CD8-positive, alpha-beta T cell (primary cell): ENCODE measurements at places on chromosomes 2 and 18.

- DNase-seq: no peak
Observed at GRCh38 chr2:27773959-27774358, 2.4 kb downstream of the MRPL33 start.

- DNase-seq: no peak
Observed at GRCh38 chr18:72339976-72340375, 204.2 kb downstream of the CBLN2 start.

- DNase-seq: no peak
Observed at GRCh38 chr2:149527998-149528755, 59.4 kb downstream of the MMADHC start.

DNA sequence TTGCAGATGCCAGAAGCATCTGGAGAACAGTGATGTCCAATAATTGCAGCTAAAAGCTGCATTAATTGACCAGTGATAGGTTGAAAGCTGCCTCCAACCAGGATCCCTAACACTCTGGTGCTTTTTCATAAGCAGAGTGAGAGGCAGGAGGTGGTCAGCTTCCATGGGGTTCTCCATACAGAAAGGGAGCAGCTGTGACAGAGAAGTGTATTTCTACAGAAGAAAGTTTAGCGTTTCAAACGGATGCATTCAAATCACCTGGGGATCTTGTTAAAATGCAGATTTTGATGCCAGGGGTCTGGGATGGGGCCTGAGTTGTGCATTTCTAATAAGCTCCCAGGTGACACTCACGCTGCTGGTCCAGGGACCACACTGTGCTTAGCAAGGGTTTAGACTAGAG is 216.5 kb upstream of the NRP2 start:
- DNase-seq: no peak

DNA sequence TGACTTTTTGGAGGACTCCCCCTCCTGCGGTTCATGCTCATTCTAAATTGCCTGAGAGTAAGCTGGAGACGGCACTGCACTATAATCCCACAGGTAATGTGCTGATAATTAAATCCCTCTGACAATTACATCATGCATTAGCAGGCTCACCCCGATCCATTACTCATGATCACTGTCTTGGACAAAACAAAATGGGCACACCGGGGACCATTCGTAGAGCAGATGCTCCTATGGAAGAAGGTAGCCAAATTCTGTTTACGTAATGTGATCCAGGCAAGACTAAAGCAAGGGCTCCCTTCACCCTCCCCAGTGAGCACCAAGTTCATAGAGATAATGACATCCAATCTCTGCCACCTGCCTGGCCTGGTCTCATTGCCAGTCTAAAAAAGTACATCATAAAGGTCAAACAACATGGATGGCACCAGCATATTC is 657.1 kb upstream of the SOX11 start:
- DNase-seq: no peak

DNA sequence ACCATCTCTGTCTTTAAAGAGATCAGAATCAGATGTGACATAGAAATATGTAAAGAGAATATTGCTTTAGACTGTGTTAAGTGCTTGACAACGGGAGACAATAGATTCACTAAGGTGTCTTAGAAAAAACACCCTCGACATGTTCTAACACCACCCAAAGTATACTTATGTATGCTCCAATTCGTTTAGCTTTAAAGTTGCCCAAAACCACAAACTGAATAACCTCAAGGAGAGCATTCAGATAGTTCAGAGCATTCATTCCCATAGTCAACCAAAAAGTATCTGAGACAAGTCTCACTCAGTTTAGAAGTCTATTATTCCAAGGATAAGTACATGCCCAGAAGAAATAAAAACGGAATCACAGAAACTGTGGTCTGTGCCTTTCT is 96.4 kb downstream of the KYNU start:
- no peak for DNase-seq

DNA sequence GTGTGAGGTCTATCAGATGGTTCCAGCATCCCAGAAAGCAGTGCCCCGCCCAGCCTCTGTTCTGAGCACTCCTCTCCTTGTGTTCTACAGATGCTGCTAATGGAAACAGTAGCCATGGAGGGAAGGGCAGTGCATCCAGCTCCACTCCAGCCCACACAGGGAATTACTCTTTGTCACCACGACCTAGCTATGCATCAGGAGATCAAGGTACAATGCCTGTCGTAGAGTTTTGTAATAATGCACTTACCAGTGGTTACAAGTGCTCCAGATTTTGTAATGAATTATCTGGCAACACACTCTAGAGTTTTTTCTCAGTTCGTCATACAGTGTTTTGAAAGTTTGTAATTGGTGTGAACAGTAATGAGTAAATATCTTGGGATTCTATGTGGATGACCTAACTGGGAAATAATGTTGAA is 161.1 kb downstream of the ESCO1 start:
- DNase-seq: no peak

GRCh38 chr18:8478166-8478967 is 130.9 kb upstream of the RAB12 start:
- peak; percentile 5 for DNase-seq

DNA sequence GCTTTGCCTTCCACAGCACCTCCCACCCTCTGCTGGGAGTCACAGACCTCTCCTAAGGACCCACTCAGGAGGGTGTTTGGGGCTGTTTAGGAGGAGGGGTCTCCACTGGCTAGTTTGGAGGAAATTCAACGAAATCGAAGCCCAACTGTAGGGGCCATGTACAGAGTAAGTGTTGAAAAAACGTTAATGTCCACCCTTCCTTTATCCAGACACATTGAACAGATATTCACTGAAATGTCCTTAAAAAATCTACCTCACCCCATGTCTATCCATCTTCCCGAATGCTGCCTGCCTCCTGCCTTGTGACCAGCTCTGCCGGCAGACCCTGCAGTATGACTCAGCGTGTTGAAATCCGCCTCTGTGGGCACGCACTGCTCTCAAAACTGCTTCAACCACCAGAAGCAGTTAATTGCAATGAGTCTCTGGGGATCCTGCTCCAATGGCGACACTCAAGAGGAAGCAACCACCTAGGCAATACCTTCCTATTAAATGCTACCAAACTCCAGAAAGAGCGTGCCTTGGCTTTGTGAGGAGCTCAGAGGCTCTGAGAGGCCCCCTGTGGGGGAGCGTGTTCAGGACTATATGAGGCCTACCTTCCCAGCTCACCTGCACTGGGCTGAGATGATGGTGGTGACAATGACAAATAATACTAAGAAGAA is 61.4 kb upstream of the RTN4 start:
- DNase-seq: no peak

GRCh38 chr2:158060835-158061435 is 40.7 kb upstream of the UPP2 start:
- no peak for DNase-seq

DNA sequence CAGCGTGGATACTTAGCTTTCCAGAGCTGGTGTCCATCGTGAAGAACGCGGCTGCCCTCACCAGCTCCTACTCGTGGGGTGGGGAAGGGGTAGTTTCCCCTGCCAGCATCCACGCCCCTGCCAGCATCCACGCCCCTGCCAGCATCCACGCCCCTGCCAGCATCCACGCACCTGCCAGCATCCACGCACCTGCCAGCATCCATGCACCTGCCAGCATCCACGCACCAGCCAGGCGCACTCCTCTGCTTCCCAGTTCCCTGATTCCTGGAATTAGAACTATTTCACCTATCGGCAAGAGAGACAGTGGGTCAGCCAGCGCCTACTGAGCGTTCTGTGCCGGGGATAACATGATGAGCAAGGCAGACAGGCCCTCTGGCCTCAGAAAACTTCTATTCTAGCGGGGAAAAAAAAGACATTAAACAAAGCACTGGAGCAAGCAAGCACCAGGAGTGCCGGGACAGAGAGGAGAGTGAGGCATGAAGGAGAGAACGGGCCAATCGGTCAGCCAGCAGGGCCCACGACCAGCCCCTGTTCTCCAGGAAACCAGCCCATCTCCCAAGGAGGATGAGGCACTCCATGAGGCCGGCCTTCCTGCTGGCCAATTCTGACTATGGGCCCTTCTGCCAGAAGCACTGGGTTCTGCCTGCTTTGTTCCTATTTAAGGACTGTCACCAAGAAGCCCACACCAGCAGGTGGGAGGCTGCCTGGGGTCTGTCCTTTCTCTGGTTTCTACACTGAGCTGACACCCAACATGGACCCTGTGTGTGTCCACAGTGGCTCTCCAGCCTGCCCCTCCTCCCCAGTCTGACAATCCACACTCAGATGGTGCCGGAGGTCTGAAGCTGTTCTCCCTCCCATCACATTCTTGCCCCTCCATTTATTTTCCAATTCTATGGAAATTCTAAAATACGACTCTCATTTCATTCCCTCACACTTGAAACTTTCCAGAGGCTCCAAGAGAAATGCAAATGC is 78.4 kb upstream of the SALL3 start:
- no peak for DNase-seq

GRCh38 chr2:75340560-75340959 is 141.2 kb upstream of the TACR1 start:
- DNase-seq: no peak

GRCh38 chr2:44120428-44120827 is 48.2 kb upstream of the PPM1B start:
- DNase-seq: peak; percentile 1

DNA sequence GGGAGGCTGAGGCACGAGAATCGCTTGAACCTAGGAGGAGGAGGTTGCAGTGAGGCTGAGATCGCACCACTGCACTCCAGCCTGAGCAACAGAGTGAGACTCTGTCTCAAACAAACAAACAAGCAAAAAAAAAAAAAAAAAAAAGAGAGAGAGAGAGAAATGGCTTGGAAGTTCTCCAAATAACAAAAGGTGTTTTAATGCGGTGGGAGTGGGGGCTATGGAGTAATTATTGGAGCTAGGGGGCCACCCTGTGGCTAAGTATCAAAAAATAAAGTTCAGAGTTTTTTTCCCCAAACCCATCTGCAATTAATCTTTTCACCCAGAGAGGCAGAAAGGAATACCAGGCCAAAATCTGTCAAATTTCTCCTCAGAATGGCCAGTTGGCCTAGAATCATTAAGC is 23.0 kb upstream of the CEP68 start:
- DNase-seq: no peak

GRCh38 chr2:190069936-190070696 is 7.6 kb upstream of the MSTN start:
- DNase-seq: no peak

GRCh38 chr2:23069156-23069555 is 315.8 kb upstream of the KLHL29 start:
- DNase-seq: no peak

DNA sequence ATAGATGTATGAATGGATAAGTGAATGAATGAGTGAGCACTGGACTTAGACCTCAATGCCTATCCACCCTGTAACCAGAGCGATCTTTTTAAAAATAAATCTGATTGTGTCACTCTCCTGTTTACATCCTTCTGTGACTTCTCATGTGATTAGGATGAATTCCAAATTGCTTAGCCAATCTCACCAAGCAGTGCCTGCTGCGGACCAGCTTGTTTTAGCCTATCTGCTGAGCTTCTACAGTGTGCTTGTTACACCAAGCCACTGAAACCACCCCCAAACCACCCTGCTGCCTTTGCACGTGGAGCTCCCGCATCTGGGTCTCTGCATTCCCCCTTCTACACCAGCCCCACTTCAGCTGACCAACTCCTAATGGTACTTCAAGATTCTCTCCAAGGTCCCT is 265.4 kb downstream of the EN1 start:
- DNase-seq: no peak

DNA sequence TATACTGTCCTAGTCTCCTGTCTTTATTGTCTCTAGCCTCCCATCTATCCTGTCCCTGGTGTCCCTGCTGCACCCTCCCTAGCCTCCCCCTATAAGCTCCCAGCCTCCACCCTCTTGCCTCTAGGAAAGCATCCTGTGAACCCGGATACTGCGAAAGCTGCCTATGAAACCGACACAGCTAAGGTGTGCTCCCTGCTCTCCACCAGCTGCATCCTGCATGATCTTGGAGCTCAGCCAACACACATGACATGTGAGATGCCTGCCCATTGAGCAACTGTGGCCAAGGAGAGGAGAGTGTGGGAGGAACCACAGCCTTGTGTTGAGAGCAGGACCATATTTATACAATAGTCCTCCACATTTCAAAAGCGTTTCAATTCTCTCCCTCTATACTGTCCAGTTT is 187.1 kb downstream of the ZBTB7C start:
- DNase-seq: no peak
